ENCODE measurements at places on chromosomes 16 and 17.

DNA sequence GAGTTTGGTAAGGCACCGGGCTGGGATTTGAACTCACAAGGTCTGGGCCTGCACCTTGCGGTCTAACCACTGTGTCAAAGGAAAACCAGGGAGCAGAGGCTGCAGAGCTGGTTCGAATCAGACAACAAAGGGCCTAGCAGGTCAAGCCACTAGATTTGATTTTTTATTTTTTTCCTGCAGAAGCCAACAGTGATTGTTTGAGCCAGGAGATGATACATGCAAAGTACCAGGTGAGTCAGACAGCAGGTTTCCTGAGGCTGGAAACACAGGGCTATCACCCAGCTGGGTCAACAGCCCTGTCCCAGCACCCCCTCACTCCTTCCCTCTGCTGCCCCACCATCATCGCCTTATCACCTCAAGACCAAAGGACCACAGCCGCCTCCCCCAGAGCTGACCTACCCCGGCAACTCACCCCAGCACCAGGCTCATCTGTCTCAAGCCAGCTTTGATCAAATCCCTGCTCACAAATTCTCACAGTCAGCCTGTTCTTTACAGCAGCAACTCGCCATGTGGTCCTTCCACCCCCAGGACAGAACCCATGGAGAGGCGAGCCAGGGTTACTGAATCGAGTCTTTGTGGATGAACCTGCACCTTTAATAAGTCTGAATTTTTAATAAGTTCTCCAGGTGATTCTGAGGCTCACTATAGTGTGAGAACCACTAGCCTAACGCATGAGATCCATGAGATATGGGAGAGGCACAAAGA is 13.0 kb upstream of the KRT19 start:
- no peak overlapping the region for H3K27ac ChIP-seq
- no peaks in the 10 kb centered on the region for H3K36me3 ChIP-seq
- no peaks in the 10 kb centered on the region for H3K27me3 ChIP-seq
- no peak overlapping the region for H3K4me3 ChIP-seq
- H3K4me1 ChIP-seq, result no peaks in the 10 kb centered on the region
- no peak for DNase-seq

- H3K4me3 ChIP-seq, result no peak overlapping the region
- no peaks in the 10 kb centered on the region for H3K36me3 ChIP-seq
- DNase-seq, result no peak
Measured at GRCh38 chr17:35786941-35787432, 8.5 kb downstream of the MMP28 start.

DNA sequence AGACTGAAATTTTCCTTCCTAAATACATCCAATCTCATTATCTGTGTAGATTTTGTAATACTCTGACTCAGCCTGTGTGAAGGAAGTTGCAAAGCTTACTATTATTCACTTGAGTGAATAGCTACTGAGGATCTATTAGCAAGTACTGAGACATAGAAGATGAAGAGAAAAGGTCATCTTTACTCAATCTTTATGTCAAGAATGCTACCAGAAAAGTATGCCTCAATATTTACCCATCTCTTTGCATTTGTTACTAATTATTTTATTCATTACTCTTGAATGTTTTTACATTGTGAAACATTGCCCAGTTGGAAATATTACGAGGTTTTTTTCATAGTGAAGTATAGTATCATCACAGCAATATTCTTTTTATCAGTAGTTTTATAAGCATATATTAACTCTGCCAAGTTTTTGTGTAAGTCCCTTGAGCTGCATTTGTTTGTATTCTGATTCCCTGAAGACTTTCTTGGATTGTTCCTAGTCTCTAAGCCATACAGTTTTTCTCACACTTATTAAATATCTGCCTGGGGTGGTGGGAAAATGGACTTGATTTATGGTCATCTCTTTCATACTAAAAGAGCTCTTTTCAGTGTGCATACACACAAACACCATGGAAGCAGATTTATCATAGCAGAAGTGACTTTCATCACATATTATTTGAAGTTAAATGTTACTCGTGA is 110.4 kb downstream of the MRTFB start:
- H3K4me3 ChIP-seq, result no peak overlapping the region
- H3K36me3 ChIP-seq, result no peaks in the 10 kb centered on the region
- no peaks in the 10 kb centered on the region for H3K27me3 ChIP-seq
- no peak overlapping the region for H3K27ac ChIP-seq

- no peak overlapping the region for H3K27ac ChIP-seq
- H3K27me3 ChIP-seq, result peaks cover 11% of the 10 kb centered on the region
- no peak for DNase-seq
- H3K4me3 ChIP-seq, result no peak overlapping the region
- H3K36me3 ChIP-seq, result no peaks in the 10 kb centered on the region
- H3K4me1 ChIP-seq, result no peaks in the 10 kb centered on the region
Measured at GRCh38 chr17:56111706-56112485, 41.4 kb upstream of the ANKFN1 start.

DNA sequence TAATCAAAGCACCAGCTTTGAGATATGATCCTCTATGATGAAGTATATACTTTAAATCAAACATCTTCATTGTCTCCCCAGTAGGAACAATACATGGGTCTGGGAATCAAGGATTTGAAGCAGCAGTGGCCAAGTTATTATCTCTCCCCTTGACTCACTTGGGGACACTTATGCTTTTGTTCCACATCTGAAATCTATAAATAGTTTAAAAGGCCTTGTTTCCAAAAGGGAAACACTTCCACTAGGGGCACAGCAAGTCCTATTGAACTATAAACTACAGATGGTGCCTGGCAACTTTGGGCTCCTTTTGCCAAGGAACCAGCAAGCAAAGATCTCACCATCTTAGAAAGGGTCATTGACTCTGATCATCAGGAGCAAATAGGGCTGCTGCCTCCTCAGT is 16.0 kb upstream of the CEP112 start:
- no peaks in the 10 kb centered on the region for H3K4me1 ChIP-seq
- no peaks in the 10 kb centered on the region for H3K36me3 ChIP-seq
- no peak for DNase-seq
- H3K4me3 ChIP-seq, result no peak overlapping the region

GRCh38 chr17:18300725-18301480 is 13.9 kb downstream of the TOP3A start:
- H3K27ac ChIP-seq, result no peak overlapping the region
- H3K36me3 ChIP-seq, result peaks cover 17% of the 10 kb centered on the region
- no peaks in the 10 kb centered on the region for H3K27me3 ChIP-seq
- H3K4me1 ChIP-seq, result no peaks in the 10 kb centered on the region
- no peak for DNase-seq

GRCh38 chr17:29252101-29252791 is 5.6 kb downstream of the CRYBA1 start:
- H3K36me3 ChIP-seq, result peaks cover 3% of the 10 kb centered on the region
- H3K27me3 ChIP-seq, result no peaks in the 10 kb centered on the region
- H3K4me3 ChIP-seq, result no peak overlapping the region
- no peak overlapping the region for H3K27ac ChIP-seq
- peaks cover 3% of the 10 kb centered on the region for H3K4me1 ChIP-seq

GRCh38 chr17:79836972-79837887 is 2.0 kb downstream of the CBX4 start:
- H3K4me3 ChIP-seq, result peak overlapping the region; percentile 93
- H3K4me1 ChIP-seq, result peaks cover 20% of the 10 kb centered on the region
- peak overlapping the region; percentile 90 for H3K27ac ChIP-seq
- DNase-seq, result peak; percentile 77

- H3K27me3 ChIP-seq, result no peaks in the 10 kb centered on the region
- DNase-seq, result no peak
- no peak overlapping the region for H3K27ac ChIP-seq
- peaks cover 11% of the 10 kb centered on the region for H3K36me3 ChIP-seq
Measured at GRCh38 chr17:67557921-67558320, 159.8 kb upstream of the NOL11 start.

DNA sequence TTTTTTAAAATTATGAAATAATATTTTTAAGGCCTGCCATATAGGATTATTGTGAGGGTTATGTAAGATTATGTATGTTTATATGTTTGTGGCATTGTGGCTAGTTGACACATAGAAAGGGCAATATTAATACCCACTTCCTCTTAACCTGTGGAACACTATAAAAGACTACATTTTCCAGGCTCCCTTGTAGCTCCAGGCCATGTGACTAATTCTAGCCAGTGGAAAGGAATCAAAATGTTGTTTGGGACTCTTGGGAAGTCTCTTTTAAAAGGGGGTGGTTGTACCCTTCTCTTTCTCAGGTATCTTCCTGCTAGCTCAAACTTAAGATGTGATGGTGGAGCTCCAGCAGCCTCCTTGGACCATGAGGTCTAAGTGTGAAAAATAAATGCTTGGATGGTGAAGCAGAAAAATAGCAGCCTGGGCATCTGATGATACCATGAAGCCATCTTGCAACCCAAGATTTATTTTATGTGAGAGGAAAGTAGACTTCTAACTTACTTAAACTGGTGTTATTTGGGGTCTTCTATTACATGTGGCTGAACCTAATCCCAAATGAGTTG is 39.2 kb downstream of the TEKT5 start:
- no peaks in the 10 kb centered on the region for H3K27me3 ChIP-seq
- H3K27ac ChIP-seq, result no peak overlapping the region
- H3K4me3 ChIP-seq, result no peak overlapping the region
- no peak for DNase-seq
- H3K4me1 ChIP-seq, result no peaks in the 10 kb centered on the region

DNA sequence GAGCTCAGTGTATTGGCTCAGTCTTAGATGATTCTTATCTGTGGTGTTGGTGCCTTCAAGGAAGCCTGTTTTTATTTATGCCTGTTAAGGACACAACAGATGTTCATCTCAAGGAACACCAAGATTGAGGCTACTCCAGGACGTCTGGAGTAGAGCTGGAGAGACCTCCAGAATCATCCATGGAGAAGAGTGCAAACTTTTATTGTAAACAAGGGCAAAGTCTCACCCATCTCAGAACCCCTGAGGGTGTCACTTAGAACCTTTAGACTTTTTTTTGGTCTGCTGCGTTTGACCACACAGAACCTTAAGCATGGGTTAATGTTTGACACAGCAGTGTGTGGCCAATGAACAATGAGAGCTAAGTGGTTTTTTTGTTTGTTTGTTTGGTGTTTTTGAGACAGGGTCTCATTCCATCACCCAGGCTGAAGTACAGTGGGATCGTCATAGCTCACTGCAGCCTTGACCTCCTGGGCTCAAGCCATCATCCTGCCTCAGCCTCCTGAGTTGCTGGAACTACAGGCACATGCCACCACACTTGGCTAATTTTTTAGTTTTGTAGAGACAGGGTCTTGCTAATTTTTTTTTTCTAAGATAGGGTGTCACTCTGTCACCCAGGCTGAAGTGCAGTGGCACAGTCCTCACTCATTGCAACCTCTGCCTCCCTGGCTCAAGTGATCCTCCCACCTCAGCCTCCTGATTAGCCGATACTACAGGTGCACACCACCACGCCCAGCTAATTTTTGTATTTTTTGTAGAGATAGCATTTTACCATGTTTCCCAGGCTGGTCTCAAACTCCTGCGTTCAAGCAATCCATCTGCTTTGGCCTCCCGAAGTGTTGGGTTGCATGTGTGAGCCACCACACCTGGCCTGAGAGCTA is 16.3 kb downstream of the SLC47A1 start:
- DNase-seq, result no peak
- peaks cover 8% of the 10 kb centered on the region for H3K27me3 ChIP-seq
- H3K36me3 ChIP-seq, result no peaks in the 10 kb centered on the region
- H3K27ac ChIP-seq, result no peak overlapping the region
- no peaks in the 10 kb centered on the region for H3K4me1 ChIP-seq

DNA sequence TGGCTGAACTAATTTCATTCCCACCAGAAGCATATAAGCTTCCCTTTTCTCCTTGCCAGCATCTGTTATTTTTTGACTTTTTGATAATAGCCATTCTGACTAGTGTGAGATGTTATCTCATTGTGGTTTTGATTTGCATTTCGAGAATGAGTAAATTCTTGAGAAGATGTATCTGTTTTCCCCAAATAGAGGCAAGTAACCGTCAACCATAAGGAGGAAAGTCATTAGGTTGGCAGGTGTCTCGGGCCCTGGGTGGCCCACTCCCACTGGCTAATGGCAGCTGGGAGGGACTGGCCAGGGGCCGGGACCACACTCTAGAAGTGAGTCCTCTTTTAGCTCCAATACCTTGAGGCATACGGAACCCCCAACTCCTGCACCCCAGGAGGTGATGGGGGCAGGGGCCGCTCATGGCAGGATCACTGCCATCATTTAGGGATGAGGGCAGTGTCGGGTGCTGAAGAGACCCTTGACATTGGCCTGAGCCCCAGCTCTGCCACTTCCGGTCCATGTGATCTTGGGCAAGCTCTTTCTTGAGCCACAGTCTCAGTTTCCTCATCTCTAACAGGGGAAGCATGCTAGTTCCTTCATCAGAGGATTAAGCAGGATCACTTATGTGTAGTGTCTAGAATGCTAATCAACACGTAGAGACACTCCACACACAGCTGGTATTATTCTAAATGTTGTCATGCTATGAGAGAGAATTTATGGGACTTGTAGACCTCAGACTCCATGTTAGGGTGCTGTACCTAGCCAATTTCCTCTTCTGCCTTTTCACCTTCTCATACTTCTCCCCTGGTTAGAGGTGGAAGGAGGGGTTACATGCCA is 44.3 kb downstream of the RGS9 start:
- H3K27ac ChIP-seq, result peak overlapping the region; percentile 98
- H3K36me3 ChIP-seq, result peaks cover 12% of the 10 kb centered on the region
- H3K4me3 ChIP-seq, result peak overlapping the region; percentile 80
- H3K27me3 ChIP-seq, result no peaks in the 10 kb centered on the region

DNA sequence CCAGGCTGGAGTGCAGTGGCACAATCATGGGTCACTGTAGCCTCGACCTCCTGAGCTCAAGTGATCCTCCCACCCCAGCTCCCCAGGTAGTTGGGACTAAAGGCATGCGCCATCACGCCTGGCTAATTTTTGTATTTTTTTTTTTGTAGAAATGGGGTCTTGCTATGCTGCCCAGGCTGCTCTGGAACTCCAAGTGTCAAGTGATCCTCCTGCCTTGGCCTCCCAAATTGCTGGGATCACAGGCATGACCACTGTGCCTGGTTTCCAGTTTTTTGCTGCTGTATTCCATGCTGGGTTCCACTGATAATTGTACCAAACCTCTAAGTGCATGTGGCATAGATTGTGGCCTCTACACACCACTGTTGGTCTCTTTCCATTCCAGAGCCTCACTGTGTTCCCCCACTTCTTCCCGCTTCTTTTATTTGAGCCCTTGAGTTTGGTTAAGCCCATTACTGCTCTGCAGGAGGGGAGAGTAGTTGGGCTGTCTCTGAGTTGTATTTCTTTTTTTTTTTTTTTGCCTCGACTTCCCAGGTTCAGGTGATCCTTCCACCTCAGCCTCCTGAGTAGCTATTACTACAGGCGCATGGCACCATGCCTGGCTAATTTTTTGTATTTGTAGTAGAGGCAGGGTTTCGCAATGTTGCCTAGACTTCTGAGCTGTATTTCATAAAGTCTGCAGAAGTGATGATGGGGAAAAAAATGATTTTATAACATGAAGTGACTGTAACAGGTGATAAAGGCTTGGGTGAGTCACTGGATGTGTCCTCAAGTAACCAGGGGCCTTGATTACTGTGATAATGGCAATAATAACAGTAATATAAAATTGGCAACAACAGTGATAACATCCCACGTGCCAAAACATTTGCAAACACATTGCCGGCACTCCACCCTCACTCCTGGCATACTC is 30.0 kb downstream of the EEF2K start:
- no peak overlapping the region for H3K4me3 ChIP-seq
- H3K27ac ChIP-seq, result no peak overlapping the region
- H3K27me3 ChIP-seq, result no peaks in the 10 kb centered on the region
- no peaks in the 10 kb centered on the region for H3K36me3 ChIP-seq
- no peak for DNase-seq
- H3K4me1 ChIP-seq, result peaks cover 10% of the 10 kb centered on the region

- no peak overlapping the region for H3K27ac ChIP-seq
- no peaks in the 10 kb centered on the region for H3K36me3 ChIP-seq
- no peaks in the 10 kb centered on the region for H3K27me3 ChIP-seq
- peaks cover 7% of the 10 kb centered on the region for H3K4me1 ChIP-seq
- no peak for DNase-seq
- H3K4me3 ChIP-seq, result no peak overlapping the region
Measured at GRCh38 chr16:84033251-84034195, 9.1 kb downstream of the SLC38A8 start.

Data from natural killer cell treated with Interleukin-12 subunit alpha and Interleukin-12 subunit beta and Interleukin-15 and Interleukin-18, amount 100 ng/mL, for 72 hours (primary cell).